ENCODE measurements at places on chromosomes 4 and X.
A peak's percentile ranks its signal among the peaks of the same experiment; 100 is the strongest.

DNA sequence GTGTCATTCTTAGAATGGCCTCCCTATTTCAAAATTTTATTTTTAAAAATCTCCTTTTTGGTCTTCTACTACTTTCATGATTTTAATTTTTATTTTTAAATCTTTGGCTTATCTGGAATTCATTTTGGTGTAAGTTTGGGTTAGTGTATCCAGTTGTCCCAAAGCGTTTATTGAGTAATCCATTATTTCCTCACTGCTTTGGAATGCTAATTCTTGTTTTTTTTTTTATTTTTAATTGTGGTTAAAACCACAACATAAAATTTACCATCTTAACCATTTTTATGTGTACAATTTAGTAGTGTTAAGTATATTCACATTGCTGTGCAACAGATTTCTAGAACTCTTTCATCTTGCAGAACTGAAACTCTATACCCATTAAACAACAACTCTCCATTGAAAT, 8.7 kb downstream of the CITED1 start:
- DNase-seq: no peak

DNA sequence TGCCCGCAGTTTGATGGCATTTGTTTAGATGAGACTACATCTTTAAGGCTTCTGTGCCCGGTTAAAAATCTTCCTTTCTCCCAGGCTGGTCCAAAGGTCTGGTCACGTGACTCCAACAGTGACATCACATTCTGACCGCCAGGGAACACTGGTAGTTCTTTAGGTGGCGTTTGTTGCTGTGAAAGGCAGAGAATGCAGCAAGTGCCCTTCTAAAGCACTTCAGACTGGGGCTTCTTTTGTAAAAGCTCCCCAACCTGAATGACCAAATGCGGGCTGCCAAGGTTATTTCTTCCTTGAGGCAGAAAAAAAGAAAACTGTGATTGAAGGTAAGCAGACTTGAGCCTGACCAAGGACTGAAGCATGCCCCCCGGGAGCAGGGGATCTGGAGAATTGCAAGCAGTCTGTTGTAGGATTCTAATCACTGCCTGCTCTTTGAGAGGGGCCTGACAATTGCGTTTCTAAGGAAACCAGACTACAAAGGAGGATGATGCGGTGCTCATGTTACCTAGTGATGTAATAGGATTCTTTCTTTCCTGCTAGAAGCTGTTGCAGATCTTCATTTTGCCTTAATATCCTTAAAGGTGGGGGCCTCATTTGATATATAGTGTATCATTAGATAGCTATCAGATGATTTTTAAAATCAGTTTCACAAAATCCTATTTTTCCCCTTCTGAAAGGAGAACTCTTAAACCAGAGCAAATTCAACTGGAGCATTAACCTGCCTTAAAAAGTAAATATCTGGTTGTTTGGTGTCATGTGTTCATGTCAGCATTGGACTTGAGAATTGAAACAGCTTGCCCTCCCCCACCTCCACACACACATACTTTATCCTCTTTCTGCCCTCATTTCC, 133.1 kb downstream of the AKAP4 start:
- peak; percentile 65 for DNase-seq

DNA sequence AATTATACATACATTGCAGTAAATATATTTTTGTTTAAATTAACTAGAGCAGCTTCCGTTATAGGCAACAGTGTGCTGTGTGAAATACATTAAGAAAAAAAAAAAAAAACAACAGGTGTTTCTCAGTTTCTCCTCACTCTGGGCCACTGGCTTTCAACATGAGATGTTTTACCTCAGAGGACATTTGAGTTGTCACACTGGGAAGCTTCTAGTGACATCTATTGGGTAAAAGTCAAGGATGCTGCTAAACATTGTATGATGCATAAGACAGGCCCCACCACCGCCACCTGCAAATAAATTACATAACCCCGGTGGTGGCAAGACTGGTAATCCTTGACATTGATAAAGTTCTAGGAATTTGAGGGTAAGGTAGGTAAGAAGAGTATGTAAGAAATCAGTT, 1512.2 kb downstream of the C4orf33 start:
- DNase-seq: no peak

DNA sequence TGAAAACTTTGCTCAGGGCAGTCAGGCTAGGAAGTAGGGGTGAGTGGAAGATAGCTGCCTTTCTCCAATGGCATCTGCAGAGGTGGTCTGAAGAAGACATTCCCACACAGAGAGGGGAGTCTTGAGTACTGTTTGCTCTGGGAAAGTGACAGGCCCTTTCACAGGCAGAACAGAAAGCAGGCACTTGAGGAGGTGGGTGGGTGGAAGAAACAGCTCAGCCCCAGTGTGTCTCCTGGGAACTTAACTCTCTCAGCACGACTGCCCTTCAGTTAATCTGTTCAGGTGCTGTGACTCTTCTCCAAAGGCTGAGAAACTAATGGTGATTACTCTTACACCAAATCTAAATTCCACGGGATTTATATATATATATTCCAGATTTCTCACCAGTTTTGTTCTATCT, 28.3 kb downstream of the ENOPH1 start:
- no peak for DNase-seq

DNA sequence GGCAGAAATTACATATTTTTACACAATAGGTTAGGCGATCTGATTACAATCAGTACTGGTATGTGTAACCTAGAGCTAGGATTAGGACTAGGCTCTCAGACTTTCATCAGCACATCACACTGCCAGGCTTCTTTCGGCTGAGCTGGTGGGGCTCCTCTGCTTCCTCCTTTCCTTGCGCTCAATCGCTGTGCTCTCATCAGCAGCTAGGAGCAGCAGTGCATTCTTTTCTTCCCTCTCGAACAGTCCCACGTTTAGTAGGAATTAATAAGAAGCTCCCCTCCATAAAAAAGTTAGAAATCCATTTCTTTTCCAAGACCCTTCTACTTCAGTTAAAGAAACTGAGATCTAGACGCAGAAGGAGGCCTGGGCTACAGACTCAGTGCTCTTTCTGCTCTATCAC, 350.4 kb downstream of the SPRY1 start:
- no peak for DNase-seq

GRCh38 chr4:128698386-128698785, 111.1 kb upstream of the JADE1 start:
- DNase-seq: no peak

- DNase-seq: no peak
These were observed 76.0 kb downstream of the NAT8L start for GRCh38 chr4:2135083-2135482.
